Thyroid gland (tissue), 4 donors: ENCODE measurements at places on chromosomes 2 and 18. TPM values are rescaled to one million over a fixed set of nuclear protein-coding genes. Genes with fewer than 3 reads are reported as not detected.
A peak's percentile ranks its signal among the peaks of the same experiment; 100 is the strongest.

GRCh38 chr2:223414646-223415045, 187.5 kb downstream of the SCG2 start:
- H3K27ac ChIP-seq = no peak overlapping the region
- no peaks in the 10 kb centered on the region for H3K4me1 ChIP-seq
- no peaks in the 10 kb centered on the region for H3K27me3 ChIP-seq
- peak; percentile 6 for DNase-seq

Gene SMCHD1
- 81.0 TPM for total RNA-seq

DNA sequence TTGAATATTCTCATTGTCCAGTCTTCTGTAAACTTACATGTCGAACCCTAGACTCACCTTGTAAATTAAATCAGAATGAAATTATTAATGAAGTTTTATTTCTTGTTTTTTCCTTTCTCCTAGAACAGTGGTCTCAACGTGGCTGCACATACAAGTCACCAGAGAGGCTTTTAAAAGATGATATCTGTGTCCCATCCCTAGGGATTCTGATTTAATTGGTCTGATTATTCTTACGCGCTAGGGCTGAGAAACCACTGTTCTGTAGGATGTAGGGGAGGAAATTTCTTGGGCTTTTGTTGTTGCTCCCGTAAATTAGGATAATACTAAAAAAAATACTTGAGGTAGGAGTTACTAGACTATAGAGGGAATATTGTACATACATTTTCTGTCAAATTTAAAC, 32.1 kb downstream of the PPM1B start:
- no peak overlapping the region for H3K27ac ChIP-seq
- H3K4me1 ChIP-seq = peaks cover 10% of the 10 kb centered on the region
- no peaks in the 10 kb centered on the region for H3K27me3 ChIP-seq
- no peak overlapping the region for H3K4me3 ChIP-seq

DNA sequence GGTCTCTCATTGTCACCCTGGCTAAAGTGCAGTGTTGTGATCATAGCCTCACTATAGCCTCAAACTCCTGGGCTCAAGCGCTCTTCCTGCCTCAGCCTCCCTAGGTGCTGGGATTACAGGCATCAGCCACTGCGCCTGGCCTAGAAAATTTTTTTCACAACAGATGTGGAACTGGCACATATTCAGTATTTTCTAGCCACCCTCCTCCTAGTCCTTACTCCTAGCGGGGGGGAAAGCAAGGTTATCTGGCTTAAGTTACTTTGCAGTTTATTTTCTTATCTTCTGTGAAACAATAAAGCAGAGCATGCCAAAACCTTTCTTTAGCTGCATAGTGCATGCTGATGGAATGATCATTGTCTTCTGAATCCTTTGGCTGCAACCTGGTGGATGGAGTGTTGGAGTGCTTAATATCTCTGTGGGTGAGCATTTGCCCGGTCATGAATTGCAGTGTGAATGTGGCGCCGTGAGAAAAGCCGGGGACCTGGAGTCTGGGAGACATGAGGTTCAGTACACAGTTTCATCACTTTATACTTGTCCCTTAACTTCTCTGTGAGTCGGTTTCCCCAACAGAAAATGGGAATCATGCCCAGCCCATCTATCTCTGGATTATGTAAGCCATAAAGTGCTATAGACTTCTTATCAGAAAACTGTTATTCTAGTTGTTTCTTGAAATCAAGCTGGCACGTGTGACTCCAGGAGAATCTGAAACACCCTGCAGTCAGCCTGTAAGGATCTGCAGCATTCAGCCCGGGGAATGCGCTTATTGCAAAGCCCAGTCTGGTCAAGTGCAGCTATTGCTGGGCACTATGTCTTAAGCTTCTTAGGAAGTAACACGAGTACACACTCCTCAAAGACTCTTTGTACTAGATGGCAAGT, 38.2 kb upstream of the MAP3K20 start:
- no peak overlapping the region for H3K27ac ChIP-seq
- H3K4me1 ChIP-seq = no peaks in the 10 kb centered on the region
- no peaks in the 10 kb centered on the region for H3K36me3 ChIP-seq

Gene TFCP2L1
- total RNA-seq = 178 TPM

- DNase-seq = peak; percentile 79
- H3K27me3 ChIP-seq = no peaks in the 10 kb centered on the region
- H3K4me3 ChIP-seq = peak within 1 kb of the TSS; percentile 57
- H3K36me3 ChIP-seq = no peaks in the 10 kb centered on the region
Measured at GRCh38 chr2:230416061-230416721, at the start of gene SP100. Gene SP100, plus strand, starts transcription at chr2:230416201. Its CDS starts 96 bp downstream, at chr2:230416297.

Gene RPS27A
- total RNA-seq = 912 TPM

Gene IL1RN
- total RNA-seq = not detected

DNA sequence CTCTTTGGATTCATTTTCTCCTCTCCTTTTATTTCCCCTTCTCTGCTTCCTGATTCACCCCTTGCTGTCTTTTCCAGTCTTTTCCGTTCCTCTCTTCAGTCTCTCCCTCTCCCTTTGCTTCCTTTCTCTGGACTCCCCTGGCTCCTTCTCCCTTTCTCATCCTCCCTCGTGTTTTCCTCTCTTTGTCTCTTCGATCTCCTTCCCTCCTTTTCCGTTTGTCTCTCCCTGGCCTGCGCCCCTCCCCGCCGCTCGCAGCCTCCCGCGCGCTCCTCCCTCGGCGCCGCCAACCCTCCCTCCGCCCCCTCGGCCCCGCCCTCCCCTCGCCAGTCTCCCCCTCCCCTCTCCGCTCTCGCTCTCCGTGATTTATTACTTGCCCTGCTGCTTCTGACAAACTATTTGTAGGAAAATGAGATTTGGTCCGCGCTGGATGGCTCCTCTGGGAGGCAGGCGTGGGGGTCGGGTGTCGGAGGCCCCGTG, 46.0 kb upstream of the PAX8 start:
- H3K27me3 ChIP-seq = no peaks in the 10 kb centered on the region
- peak overlapping the region; percentile 19 for H3K4me3 ChIP-seq
- H3K27ac ChIP-seq = peak overlapping the region; percentile 76
- peak; percentile 67 for DNase-seq
- peaks cover 6% of the 10 kb centered on the region for H3K4me1 ChIP-seq

- H3K27ac ChIP-seq = no peak within 1 kb of the TSS
- H3K27me3 ChIP-seq = peaks cover 79% of the 10 kb centered on the region
- peaks cover 30% of the 10 kb centered on the region for H3K4me1 ChIP-seq
- peak within 1 kb of the TSS; percentile 4 for H3K4me3 ChIP-seq
- no peaks in the 10 kb centered on the region for H3K36me3 ChIP-seq
Measured at GRCh38 chr2:236168110-236169080, at the start of gene GBX2. Gene GBX2, minus strand, starts transcription at chr2:236168386. Its CDS starts 415 bp downstream, at chr2:236167971.

GRCh38 chr2:66601624-66602023, 166.7 kb downstream of the MEIS1 start:
- no peaks in the 10 kb centered on the region for H3K4me1 ChIP-seq
- DNase-seq = no peak

- no peak overlapping the region for H3K27ac ChIP-seq
- no peaks in the 10 kb centered on the region for H3K4me1 ChIP-seq
- H3K27me3 ChIP-seq = no peaks in the 10 kb centered on the region
- H3K36me3 ChIP-seq = no peaks in the 10 kb centered on the region
Measured at GRCh38 chr2:63673865-63674533, 85.2 kb downstream of the MDH1 start.

DNA sequence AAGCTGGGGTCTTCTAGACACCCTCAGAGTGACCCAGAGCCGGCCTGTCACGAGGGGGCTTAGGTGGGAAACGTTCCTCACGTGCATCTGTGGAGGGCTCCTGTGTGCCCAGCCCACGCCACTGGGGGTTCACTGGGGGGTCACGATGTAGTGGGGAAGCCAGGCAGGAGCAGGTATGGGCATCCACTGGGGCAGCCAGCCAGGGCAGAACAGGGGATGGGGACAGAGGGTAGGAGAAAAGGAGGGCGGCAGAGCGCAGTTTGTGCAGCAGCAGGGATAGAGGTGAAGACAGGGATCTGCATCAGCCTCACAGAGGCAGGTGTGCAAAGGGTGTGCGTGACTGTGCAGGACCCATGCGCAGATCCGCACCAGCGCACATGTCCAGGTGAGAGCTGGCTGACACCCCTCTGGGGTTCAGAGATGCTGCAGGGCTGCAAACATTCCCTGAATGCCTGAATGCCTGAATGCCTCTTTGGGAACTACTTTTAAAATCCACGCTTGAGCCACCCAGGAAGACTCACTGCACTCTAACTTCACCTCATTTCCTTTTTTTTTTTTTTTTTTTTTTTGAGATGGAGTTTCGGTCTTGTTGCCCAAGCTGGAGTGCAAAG, 10.0 kb downstream of the PNKD start:
- peaks cover 73% of the 10 kb centered on the region for H3K4me1 ChIP-seq
- peaks cover 60% of the 10 kb centered on the region for H3K36me3 ChIP-seq
- DNase-seq = peak; percentile 83
- H3K27me3 ChIP-seq = no peaks in the 10 kb centered on the region
- peak overlapping the region; percentile 94 for H3K27ac ChIP-seq
- H3K4me3 ChIP-seq = no peak overlapping the region

Gene CD302
- 80.3 TPM for total RNA-seq

DNA sequence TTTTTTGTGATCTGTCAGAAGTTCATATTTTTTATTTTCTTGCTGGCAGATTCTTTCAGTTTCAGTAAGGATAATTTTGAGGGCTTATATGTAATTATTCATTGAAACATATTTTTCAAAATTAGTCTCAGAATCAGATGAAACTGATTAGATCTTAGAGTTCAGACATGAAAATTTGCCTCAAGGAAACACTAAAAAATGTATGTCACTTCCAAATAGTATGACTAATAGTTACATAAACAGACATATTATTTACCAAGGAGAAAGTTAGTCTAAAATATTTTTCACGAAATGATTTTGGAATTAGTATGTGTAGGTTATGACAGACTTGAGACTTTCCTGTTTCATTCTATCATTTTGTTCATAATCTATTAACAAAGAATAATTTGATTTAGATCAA, 628.6 kb downstream of the CCDC85A start:
- peaks cover 3% of the 10 kb centered on the region for H3K27me3 ChIP-seq
- H3K36me3 ChIP-seq = no peaks in the 10 kb centered on the region
- H3K27ac ChIP-seq = no peak overlapping the region
- no peak for DNase-seq
- H3K4me1 ChIP-seq = no peaks in the 10 kb centered on the region

Gene ERLEC1
- 138 TPM for total RNA-seq

Gene PER2
- 11.7 TPM for total RNA-seq

DNA sequence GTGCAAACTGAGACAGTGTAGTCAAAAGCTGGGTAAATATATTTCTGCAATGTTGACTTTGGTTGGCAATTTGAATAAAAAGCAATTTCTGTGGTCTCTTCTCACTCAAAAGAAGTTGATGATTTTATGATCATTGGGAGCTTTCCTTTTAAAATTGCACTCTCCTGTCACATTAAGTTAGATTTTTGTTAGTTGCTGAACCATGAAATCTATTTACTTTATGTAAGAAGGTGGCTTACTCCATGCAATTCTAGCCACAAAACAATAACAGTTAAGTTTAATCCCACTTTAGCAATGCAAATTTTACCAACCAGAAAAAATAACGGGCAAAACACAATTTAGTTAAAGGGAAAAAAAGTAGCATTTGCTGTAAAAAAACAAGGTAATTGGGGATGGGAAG, 48.3 kb downstream of the DLGAP1 start:
- DNase-seq = no peak
- no peaks in the 10 kb centered on the region for H3K36me3 ChIP-seq
- H3K4me1 ChIP-seq = no peaks in the 10 kb centered on the region

GRCh38 chr18:29248805-29249204, 1071.9 kb upstream of the CDH2 start:
- no peaks in the 10 kb centered on the region for H3K36me3 ChIP-seq
- DNase-seq = no peak
- H3K27me3 ChIP-seq = no peaks in the 10 kb centered on the region
- no peaks in the 10 kb centered on the region for H3K4me1 ChIP-seq
- H3K4me3 ChIP-seq = no peak overlapping the region

Gene GPR155
- total RNA-seq = 10.7 TPM

- H3K4me3 ChIP-seq = no peak overlapping the region
- no peaks in the 10 kb centered on the region for H3K27me3 ChIP-seq
- H3K4me1 ChIP-seq = no peaks in the 10 kb centered on the region
- H3K27ac ChIP-seq = no peak overlapping the region
- no peak for DNase-seq
Measured at GRCh38 chr2:27792759-27793158, 21.2 kb downstream of the MRPL33 start.

GRCh38 chr2:119827866-119828507, 68.3 kb downstream of the PTPN4 start:
- DNase-seq = no peak
- no peaks in the 10 kb centered on the region for H3K27me3 ChIP-seq
- H3K4me1 ChIP-seq = peaks cover 6% of the 10 kb centered on the region
- no peak overlapping the region for H3K27ac ChIP-seq
- no peaks in the 10 kb centered on the region for H3K36me3 ChIP-seq

DNA sequence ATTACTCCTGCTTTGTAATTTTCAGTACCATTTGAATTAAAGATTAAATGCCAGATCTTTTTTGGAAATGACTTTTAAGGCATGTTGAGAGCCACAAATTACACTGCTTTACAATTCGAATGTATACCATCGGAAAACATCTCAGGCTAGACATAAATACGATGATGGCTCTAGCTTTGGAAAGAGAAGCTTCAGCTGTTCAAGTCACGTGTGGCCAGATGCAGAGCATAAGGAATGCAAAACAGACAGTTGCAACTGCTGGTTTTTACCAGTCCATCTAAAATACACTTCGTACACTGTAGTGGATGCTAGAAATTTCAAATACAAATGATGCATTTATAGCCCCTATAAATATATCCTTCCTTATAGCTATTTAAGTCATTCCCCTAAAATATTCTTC, 8.0 kb downstream of the ZNF516 start:
- no peak overlapping the region for H3K4me3 ChIP-seq
- no peak for DNase-seq
- peaks cover 16% of the 10 kb centered on the region for H3K4me1 ChIP-seq
- H3K27ac ChIP-seq = no peak overlapping the region

DNA sequence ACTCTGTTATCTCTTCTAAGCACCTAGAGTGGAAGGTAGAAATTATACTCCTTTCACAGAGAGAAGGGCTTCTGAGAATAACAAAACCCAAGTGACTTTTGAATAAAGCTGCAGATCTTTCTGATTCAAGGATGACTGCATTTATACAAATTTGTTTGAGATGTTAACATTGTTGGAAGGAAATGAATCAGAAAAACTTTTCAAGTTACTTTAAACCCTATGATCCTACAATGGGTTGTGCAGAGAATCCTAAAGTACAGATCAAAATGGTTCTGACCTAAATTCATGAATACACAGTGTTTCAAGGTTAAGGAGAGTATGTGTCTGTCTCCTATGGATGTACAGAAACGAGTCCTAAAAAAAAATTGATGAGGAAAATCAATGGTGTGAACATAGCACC, 1.8 kb downstream of the RFTN2 start:
- no peaks in the 10 kb centered on the region for H3K36me3 ChIP-seq
- no peak overlapping the region for H3K27ac ChIP-seq
- no peak overlapping the region for H3K4me3 ChIP-seq
- H3K4me1 ChIP-seq = no peaks in the 10 kb centered on the region
